ENCODE measurements at places on chromosomes 6 and 20.

- DNase-seq = no peak
These were observed 20.3 kb upstream of the ZFAND3 start for GRCh38 chr6:37799263-37799644.

GRCh38 chr6:159130846-159131245, 38.4 kb upstream of the FNDC1 start:
- DNase-seq = no peak

- no peak for DNase-seq
These were observed 28.9 kb upstream of the SCGN start for GRCh38 chr6:25623065-25623464.

- DNase-seq = no peak
These were observed 285.1 kb upstream of the ID4 start for GRCh38 chr6:19552076-19552475.

GRCh38 chr6:21350926-21351325, 242.6 kb upstream of the SOX4 start:
- DNase-seq = no peak

DNA sequence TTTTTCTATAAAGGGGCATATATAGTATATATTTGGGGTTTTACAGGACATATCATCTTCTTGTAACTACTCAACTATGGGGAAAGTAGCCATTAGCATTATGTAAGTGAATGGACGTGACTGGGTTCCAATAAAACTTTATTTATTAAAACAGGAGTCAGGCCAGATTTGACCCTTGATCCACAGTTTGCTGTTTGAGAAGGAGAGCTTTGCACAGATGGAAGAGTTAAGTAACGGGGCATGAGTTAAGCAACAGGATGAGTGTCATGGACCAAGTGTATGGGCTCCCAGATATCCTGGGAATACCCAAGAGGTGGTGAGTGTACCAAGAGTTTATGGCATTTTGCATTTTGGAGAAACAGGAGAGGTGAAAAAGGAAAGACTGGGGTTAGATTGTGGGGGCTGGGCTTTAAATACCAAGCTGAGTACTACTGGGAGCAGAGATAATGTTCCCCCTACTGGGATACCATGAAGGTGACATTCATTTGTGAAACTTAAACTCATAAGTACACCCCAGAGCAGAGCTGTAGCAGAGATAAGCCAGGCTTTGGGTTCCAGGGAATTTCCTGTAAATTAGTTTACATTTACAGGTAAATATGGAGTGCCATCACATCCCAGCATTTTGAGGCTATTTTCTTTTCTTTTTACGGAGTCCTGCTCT, 18.5 kb upstream of the SCUBE3 start:
- no peak for DNase-seq

DNA sequence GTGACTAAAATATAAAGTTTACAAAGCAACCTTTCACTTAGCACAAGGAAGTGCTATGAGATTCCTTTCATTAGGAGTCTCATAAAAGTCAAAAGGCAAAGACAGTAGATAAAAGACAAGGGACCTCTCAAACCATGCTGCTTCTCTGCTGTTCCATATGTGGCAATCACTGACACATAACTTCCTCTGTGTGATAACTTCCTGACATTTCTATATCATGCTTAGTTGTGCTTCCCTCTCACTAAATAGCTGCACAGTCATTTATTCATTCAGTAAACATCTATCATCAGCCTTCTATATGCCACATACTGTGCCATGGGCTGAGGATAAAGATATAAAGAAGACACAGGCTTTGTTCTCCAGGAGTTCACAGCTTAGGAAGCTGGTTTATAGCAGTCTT, 214.8 kb upstream of the GRIK2 start:
- no peak for DNase-seq

DNA sequence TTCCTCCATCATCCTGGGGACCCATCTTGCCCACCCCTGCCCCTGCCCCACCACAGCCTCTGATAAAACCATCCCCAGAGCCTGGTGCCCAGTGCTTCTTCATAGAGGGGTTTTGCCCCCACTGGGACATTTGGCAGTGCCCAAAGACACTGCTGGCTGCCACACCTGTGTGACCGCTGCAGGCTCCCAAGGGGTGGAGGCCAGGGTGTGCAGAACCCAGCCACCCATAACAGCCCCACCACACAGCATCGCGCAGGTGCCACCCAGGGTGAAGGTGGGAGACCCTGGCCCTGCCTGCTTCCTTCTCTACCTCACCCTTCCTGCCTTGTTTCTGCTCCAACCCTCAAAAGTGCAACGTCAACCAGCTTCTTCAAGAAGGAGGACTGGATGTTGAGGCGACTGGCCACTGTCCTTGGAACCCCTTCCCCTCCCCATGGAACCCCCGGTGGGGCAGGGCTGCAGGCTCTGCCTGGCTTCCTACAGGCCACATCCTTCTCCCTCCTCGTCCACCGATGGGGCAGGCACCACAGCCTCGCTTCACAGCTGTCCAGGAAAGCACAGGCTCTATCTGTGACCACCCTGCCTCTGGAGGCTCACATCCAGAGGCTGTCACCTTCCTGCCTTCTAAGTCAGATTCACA, 79.2 kb upstream of the MPC1 start:
- no peak for DNase-seq

GRCh38 chr6:76888351-76888750, 574.9 kb downstream of the HTR1B start:
- no peak for DNase-seq

GRCh38 chr20:18057101-18057993, at the start of gene OVOL2:
TSS of gene OVOL2 (minus strand) at chr20:18057916. CDS start at chr20:18057634, 282 bp downstream.
- DNase-seq = no peak

DNA sequence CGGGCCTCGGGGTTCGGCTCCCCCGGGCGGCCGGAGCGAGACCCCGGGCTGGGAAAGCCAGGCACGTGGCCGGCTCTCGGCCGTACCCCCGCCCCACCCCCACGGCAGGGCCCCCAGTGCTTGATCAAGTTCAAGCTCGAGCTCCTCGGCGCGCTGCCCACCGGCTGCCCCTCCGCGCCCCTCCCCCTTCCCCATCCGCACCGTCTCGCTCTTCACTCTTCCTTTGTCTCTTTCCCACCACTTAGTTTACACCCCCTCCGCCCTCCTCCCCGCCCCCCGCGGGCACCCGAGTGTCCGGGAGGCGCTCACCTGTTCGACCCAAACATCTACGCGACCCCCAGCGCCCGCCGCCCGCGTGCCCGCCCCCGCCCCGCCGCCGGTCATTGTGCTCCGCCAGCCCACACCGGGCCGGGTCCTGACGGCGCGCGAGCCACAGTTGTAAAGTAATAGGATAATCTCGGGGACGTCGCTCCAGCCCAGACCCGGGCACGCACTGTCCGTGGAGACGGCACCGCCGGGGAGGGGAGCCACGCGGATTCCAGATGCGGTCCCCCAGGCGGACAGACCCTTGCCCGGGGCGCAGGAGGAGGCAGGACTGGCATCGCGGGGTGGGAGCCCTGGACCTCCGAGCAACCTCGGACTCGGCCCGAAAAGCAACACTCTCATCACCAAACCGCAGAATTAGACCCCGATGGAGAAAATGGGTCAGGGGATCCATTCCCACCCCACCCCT, 100.7 kb downstream of the NOL4L start:
- peak; percentile 21 for DNase-seq

DNA sequence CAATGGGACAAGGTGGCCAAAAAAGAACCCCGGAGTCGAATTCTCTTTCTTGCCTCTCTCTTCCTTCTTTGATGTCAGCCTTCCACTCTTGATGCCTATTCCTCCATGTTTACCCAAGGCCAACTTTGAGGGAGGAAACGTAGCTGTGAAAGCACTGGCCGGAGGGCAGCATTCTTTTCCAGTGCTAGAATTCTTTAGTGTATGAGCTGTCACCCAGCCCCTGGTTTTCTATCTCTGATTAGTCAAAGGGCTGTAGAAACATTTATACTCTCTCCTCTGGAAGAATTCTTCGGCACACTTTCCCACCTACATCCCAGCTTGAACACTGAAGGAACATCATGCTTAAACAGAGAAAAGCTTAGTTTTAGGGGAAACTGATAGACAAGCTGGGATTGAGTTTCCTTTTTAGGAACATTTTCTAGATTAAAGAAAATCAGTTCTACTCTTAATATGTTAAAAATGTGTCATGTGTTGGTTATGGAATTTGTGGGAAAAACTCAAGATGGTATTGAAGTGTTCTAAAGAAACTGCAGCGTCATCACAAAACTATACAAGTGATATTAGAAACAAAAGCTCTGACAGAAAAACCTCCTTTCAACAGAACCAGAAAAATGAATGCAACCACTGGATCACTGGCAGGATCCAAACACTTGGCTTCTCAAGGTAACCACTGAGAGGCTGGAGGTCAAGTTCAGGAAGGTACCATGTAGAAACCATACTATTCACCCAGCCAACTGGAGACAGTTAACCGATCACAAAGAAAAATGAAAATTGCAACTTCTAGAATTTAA, 20.7 kb upstream of the UTRN start:
- DNase-seq = no peak

DNA sequence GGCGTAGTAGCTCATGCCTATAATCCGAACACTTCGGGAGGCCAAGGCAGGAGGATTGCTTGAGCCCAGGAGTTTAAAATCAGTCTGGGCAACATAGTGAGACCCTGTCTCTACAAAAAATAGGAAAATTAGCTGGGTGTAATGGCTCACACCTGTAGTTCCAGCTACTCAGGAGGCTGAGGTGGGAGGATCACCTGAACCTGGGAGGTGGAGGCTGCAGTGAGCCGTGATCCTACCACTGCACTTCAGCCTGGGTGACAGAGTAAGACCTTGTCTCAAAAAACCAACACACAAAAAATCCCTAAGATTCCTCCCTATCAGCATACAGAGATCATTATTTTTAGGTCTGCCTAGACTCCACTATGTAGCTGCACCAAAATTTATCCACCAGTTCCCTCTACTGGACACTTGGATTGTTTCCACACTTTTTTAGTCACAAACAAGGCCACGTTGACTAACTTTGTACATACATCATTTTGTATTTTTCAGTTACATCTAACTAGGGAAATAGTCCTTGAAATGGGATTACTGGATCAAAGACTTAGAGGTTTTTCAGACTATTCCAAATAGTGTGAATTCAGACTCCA, 3.6 kb upstream of the PHF1 start:
- no peak for DNase-seq

GRCh38 chr6:89976694-89977020, 82.4 kb downstream of the GJA10 start:
- no peak for DNase-seq

DNA sequence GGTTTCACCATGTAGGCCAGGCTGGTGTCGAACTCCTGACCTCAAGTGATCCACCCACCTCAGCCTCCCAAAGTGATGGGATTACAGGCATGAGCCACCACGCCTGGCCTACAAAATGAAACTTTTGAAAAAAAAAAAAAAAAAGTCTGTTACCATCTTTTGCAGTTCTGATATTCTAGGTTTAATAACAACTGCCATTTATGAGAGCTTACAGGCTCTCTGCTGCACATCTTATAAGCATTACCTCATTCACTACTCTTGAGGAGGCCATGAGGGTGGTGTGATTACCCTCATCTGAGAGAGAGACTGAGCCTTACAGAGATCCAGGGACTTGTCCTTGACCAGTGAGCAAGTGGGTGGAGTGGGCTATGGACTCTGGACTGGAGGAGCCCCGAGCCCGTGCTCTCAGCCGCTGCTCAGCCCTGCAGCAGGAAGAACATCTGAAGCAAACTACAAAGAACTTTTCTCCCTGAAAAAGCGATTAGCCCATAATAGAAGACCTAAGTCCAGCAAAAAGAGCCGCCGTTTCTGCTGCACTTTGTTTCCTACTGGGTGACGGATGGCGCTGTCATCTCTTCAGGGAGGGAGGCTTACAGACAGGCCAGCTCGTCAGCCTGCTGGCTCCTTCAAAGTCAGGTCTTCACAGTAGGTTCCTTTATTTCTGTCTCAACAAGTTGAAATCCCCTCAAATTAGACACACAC, 119.8 kb upstream of the AKAP12 start:
- no peak for DNase-seq

DNA sequence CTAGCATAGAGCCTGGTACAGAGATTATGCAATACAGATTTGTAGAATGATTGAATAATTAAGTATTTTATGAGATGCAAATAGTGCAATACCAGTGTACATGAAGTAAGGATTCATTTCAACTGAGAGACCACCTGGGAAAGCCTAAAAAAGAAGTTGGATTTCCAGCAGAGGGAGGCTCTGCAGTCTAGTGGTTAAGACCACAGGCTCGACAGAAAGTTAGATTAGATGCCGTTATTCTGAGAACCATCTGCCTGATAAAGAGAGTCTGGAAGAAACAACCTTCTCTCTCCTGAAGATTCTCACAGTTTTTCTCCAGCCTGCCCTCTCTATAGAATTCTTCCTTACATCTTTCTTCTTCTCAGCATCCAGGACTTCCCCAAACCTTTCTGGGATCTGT, 13.6 kb upstream of the TNFRSF21 start:
- DNase-seq = no peak

- no peak for DNase-seq
These were observed 8.3 kb upstream of the PDE10A start for GRCh38 chr6:165671222-165671768.

DNA sequence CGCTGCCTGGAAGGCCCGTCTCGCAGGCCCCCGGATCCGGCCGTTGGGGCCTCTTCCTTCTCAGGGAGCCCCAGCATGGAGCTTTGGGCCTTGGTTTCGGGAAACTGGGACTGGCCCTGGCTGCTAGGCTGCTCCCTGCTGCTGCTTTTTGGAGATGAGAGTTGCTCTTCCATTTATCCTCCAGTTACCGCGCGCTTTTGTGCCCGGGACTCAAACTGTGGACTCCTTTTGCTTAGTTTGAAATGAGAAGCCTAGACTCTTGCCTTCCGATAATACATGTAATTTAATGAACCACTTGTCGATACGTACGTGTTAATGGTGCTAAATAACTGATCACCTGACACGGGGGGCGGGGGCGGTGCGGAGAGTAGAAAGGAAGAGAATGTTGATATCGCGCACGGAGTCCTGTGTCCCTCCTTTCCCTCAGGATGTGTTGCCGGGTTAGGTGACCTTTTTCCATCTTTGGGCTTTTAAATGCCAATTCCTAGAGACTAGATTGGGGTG, 968 bp downstream of the PHF3 start:
- peak; percentile 57 for DNase-seq

DNA sequence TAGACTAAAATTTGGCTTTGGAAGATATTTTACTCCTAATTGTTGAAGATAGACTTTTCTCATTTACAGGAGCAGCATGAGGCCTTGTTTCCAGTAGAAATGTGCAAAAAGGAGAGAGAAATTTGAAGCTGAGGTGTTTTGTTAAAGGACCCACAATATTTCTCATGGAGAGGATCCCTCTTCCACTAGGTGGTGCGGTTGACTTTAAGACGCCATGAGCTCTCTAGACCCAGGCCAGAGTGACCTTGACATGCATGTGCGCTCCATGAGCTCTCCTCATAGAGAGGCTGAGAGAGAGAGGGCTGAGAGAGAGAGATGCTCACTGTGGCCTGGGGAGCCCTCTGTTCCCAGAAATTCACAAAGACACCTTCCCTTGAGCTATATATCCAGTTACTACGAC, 861.2 kb upstream of the EYS start:
- no peak for DNase-seq

- no peak for DNase-seq
These were observed 79.6 kb upstream of the SASH1 start for GRCh38 chr6:148263010-148263409.

- DNase-seq = no peak
These were observed 24.6 kb downstream of the DST start for GRCh38 chr6:56618050-56618449.
